Stimulated activated CD4-positive, alpha-beta T cell treated with anti-CD3 and anti-CD28 coated beads, Interleukin-1b, Interleukin-23, amount 100 ng/mL, for 4 hours (primary cell): ENCODE measurements at places on chromosomes 5 and 9.

DNA sequence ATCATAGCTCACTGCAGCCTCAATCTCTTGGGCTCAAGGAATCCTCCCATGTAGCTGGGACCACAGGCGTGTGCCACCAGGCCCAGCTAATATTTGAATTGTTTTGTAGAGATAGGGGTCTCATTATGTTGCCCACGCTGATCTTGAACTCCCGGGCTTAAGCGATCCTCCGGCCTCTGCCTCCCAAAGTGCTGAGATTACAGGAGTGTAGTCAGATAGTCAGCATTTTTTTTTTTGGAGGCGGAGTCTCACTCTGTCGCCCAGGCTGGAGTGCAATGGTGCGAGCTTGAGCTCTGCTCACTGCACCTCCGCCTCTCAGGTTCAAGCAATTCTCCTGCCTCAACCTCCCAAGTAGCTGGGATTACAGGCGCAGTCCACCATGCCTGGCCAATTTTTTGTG, 1.6 kb upstream of the SAR1B start:
- DNase-seq: no peak

- no peak for DNase-seq
These were observed 20.0 kb downstream of the CEMIP2 start for GRCh38 chr9:71748280-71748743.

DNA sequence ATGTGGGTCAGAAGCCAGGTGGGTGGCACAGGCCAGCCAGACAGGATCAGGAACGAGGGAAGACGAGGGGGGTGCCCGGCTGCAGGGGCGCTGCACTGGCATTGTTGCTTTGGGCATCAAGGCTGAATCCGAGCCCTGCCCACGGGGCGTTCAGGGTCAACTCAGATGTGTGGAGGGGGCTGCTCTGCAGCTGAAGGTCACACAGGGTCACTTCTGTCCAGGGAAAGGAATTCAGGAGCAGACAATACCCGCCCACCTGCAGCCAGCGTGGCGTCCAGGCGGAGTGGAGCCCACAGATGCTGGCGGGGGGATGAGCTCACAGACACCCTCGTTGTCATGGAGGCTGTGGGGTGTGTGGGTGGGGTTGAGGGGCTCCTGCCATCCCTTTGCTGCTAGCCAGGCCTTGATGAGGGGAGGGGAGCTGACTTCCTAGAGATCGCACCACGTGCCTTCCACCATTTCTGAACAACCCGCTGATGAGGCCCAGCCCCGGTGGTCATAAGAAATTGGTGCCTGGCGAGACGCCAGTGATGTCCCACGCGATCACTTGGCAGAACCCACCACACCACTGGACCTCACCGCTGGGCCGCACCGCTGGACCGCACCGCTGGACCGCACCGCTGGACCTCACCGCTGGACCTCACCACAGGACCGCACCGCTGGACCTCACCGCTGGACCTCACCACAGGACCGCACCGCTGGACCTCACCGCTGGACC, 31.2 kb downstream of the MRPL36 start:
- no peak for DNase-seq

GRCh38 chr5:25570067-25570583, 925.3 kb upstream of the CDH10 start:
- no peak for DNase-seq

DNA sequence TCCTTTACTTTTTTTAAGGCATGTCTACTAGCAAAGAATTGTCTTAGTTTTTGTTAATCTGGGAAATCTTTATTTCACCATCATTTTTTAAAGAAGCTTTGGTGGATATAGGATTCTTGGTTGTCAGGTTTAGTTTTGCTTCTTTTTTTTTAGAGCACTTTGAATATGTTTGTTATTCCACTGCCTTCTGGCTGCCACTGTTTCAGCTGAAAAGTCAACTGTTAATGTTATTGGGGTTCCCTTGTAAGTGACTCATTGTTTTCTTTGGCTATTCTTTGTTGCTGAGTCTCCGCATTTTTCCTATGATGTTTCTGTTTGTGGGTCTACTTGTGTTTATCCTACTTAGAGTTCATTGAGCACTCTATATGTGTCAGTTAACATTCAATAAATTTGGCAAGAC, 44.4 kb downstream of the PHAX start:
- no peak for DNase-seq

DNA sequence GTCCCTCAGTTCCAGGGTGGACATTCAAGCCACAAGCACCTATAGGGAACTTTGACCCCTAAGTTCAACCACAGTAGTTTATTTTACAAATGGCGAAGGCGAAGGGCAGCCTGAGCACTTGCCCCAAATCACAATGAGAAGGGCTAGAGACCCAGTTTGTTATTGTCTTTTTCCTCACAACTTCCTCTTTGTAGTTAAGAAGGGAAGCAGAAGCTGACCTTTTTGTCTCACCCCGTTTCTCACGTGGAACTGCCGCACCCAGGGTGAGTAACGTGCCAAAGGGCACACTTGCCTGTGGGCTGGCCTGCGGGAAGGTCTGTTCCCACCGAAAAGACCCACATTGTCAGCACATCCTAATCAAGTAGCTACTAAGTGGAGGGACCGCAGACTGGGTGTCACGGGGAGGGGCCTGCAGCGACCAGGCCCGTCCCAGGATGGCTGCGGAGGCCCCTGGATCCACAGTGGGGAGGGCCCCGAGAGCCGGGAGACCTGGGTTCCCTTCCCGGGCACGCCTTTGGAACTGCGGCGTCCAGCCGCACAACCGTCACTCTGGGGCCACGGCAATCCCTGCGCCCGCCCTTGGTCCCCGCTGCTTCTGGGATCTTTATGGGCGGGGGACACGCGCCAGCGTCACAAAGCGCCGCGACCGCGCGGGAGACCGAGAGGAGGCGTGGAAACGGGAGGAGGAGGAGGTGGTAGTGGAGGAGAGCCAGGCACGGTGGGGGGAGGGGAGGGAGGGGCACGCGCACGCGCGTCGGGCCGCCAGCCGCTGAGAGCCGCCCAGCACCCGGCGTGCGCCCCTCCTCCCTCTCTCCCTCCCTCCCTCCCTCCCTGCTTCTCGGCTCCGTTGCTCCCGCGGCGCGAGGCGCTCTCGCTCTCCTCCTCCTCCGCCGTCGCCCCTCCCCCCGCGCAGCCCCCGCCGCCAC, at the start of gene UBE2R2:
UBE2R2 (plus strand) TSS at position 834 of the 926 bp plus-strand sequence. CDS start 598 bp downstream, outside the sequence.
- peak; percentile 93 for DNase-seq
